ENCODE measurements at places on chromosomes 12 and 14.

DNA sequence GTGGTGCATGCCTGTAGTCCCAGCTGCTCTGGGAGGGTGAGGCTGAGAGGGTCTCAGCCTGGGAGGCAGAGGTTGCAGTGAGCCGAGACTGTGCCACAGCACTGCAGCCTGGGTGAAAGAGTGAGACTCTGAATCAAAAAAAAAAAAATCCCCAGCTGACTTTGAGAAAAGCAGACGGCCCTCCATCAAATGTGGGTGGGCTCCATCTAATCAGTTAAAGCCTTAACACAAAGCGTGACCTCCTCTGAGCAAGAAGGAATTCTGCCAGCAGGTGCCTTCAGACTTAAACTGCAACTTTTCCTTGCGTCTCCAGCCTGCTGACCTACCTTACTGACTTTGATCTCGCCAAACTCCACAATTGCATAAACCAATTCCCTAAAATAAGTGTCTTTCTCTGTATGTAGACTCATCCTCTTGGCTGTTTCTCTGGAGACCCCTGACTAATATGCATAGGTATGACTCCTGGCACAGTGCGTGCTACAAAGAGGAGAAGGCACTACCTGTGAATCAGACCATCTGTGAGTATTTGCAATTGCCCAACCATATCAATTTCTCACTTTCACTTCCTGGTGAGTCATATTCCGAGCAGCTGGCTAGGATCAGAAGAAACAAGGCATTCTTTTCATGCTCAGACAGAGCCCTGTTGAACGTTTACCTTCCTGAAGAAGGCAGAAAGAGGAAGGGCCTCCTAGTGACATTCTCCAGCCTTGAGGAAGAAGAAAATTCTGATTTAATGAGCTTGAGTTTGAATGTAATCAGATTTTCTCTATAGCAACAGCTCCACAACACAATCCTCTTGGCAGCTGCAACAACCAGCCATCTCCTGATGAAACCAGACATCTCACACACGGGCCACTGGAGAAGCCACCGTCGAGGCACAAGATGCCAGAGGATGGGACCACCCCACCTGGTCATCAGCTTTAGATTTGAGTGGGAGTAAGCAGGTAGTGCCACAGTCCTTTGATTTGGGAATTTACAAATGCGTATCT, 54.3 kb downstream of the CLMN start:
- DNase-seq = no peak

GRCh38 chr12:65263777-65264176, 14.7 kb upstream of the MSRB3 start:
- DNase-seq = no peak

DNA sequence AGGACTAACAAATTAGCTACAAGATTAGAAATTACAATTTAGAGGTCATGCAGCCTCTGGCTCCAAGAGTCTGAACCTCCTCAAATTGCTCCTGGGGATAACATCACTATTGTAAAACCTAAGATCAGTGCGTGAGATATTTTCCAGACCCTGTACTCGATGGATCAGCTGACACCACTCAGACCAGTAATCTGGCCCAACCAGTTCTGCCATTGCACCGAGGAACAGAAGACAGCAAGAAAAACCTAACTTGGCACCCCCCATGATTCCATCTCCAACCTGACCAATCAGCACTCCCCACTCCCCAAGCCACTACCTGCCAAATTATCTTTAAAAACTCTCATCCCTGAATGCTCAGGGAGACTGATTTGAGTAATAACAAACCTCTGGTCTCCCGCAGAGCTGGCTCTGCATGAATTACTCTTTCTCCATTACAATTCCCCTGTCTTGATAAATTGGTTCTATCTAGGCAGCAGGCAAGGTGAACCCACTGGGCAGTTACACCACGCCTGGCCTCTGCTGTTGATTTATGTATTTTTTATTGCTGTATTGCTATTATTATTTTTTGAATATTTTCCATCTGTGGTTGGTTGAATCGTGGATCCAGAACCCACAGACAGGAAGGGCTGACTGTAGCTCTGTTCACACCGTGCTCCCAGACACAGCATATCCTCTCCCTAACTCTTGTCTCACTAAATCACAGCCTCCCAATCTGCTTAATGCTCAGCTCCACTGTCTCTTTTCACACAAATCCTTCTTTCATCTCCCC, 9.2 kb downstream of the HEBP1 start:
- no peak for DNase-seq

DNA sequence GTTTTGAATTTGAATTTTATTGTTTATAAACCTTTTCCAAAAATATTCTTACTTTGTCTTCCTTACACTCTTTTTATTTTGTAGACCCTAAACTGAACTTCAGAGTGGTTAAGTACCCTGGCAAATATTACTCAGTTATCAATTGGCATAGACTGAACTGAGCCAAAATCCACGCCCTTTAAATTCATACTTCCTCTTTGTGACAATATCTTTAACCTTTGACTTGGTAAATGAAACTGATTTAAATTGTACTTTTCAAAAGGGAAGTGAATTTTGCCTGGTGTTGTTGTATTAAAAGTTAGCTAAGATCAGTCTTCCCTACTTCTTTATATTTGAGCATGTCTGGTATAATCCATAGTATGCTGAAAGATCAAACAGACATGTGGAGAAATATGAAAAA, 184.3 kb upstream of the USP15 start:
- DNase-seq = no peak

GRCh38 chr12:91250273-91250665, 67.7 kb upstream of the DCN start:
- no peak for DNase-seq

GRCh38 chr12:125606312-125606711, 541.1 kb downstream of the AACS start:
- DNase-seq = no peak

DNA sequence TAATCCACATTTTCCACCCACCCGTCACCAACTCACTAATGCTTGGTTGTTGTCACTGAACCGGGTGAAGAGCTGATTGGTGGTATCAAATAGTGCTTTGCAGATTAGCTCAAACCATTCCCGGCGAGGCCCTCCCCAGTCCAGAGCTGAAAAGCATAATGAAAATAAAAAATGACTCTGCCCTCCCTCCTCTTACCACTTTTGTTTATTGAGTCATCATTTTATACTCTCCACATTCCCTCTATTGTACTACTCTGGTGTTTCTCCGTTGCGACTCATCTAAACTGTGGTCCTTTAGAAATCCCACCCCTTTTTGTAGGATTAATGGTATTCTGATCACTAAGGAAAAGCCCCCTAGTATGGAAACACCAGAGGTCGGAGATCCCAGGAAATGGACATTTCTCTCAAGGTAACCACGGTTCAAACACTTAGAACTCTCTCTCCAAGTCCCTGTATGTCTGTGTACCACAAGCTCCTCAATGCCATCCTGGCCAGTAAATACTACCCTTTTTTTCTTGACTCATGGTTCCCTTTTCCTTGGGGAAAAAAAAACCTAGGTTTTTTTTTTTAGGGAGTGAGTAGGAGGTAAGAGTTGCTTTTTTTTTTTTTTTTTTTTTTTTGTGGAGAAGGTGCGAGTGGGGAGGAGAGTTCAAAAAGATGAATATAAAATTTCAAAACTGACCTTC, 42.0 kb downstream of the AREL1 start:
- DNase-seq = no peak

DNA sequence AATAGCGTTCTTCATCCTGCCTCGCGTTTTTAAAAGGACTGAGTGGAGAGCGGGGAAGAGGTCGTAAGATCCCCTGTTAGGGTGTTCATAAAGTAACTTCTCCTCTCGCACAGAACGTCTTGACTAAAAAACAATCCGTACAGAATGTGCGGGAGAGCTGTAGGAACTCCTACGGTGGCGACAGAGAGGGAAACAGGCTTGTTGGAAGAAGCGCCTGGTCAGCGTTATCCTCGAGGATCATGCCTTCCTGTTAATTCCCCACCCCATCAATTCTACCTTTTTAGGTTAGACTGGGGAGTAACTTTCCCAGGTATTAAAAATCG, 399 bp upstream of the WASHC4 start:
- DNase-seq = no peak

GRCh38 chr14:52733824-52734223, 3.9 kb downstream of the STYX start:
- no peak for DNase-seq
